ENCODE measurements at places on chromosomes 13 and 19.

DNA sequence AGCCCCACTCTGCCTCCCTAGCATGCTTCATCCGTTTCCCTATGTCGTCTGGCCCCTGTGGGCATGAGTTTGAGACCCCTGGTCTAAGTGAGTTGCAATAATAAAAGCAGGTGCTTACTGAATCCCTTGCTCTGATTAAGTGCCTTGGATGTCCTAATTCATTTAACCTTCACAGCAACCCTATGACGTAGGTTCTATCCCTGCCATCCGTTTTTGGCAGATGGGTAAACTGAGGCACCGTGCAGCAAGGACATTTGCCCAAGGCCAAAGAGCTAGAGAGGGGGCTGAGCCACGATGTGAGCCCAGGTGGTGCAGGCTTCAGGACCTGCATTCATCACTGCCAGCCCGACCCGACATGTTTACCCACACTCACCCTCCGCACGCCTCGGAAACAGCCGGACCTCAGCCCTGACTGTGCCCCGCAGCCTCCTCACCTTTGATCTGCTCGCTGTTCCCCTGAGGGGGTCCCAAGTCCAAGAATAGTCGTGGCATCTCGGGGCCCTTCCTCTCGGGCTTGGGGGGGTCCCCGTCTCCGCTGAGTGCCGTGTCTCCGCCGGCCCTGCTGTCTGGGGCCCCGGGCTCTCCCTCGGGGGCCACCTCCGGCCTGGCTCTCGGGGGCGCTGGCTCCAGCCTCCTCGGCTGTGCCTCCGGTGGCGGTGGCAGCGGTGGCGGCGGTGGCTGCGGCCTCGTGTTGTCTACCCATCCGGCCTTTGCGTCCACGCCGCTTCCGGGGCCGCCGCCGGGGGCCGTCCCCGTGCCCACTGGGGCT, 14.5 kb downstream of the LMTK3 start:
- no peak for DNase-seq

DNA sequence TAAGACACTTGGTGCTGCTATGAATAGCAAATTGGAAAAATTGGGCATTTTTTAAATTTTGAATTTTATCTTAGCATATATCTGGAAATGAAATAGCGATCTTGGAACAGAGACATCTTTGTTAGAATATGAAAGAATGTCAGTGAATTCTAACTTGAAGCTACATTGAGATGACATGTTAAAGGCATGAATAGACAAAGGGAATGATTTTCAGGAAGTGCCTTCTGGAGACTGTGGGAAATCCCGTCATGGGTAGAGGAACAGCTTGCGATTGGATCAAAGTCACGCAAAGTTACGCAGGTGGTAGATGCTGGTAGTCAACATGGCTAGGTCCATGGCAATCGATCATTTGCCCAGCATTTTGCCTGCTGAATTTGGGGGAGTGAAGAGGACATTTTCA, 43.5 kb downstream of the LRCH1 start:
- DNase-seq: no peak

DNA sequence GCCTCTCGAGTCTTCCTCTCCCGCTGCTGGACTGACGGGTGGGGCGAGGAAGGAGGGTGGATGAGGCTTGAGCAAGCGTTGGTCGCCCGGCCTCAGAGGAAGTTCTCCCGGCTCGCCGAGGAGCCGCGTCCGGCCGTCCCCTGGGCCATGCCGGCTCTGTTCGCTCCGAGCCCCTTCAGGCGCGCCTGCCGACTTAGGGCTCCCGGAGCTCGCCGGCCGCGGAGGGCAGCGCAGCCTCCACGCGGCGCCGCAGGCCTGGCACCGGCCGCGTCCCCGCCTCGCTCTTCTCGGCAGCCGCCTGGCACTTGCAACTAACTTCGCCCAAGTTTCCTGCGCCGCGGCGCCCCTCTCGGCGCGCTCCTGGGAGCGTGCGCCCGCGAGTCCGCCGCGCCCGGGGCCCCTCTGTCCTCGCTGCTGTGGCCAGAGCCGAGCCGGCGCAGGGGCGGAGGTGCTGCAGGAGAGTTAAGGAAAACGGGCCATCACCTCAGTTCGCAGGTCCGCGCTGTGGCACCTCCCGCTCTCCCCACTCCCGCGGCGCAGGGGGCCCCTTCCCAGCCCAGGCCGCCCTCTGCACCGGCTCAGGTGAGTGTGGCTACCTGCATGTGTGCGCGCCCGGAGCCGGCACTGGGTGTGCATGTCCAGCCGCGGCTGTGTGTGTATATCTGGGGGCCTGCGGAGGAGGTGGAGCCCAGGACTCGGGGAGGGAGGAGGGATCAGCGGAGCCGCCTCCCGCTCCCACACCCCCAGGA, 641 bp upstream of the SOX21 start:
- peak; percentile 56 for DNase-seq

DNA sequence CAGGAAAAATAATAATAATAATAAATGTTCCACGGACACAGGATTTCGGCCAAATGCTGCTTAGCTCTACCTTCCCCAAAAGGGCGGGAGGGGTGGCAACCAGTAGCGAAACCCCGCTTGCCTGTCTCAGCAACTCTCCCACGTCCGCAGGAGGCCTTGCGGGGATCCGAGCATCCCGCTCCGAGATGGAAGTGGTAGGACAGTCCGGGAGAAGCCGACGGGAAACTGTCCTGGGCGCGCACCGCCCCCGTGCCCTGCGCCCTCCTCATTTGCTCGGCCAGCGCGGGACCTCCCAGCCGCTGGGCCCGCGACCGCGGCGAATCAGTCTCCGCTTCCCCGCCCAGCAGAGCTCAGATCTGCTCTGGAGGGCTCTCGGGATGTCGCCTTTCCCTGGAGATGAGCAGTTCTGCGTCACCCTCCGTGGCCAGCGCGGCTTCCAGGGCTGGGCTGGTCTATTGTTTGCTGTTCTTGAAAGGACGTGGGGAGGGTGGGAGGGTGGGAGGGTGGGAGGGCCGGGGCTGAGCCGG, 48.9 kb upstream of the PABPC3 start:
- DNase-seq: no peak

- DNase-seq: no peak
Measured at GRCh38 chr19:5717215-5717935, 2.6 kb downstream of the LONP1 start.

- DNase-seq: no peak
Measured at GRCh38 chr13:46728777-46729176, 68.2 kb downstream of the ESD start.

DNA sequence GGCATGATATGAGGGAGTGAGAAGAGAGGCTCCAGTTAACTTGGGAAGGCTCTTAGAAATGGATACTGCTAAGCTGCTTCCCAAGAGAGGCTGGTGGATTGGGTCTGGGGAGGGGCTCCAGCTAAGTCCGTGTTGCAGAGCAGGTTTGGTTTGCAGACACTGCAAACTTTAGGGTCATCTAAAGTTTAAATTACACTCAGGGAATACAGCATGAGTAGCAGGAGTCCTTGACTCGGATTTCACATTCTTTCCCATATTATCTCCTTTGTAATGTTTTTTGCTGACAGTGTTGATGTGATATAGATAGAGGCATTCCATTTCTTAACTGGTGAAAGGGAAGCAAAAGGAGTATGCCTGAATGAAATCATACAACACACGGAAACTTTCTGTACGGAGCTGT, 31.9 kb downstream of the SGCG start:
- no peak for DNase-seq

DNA sequence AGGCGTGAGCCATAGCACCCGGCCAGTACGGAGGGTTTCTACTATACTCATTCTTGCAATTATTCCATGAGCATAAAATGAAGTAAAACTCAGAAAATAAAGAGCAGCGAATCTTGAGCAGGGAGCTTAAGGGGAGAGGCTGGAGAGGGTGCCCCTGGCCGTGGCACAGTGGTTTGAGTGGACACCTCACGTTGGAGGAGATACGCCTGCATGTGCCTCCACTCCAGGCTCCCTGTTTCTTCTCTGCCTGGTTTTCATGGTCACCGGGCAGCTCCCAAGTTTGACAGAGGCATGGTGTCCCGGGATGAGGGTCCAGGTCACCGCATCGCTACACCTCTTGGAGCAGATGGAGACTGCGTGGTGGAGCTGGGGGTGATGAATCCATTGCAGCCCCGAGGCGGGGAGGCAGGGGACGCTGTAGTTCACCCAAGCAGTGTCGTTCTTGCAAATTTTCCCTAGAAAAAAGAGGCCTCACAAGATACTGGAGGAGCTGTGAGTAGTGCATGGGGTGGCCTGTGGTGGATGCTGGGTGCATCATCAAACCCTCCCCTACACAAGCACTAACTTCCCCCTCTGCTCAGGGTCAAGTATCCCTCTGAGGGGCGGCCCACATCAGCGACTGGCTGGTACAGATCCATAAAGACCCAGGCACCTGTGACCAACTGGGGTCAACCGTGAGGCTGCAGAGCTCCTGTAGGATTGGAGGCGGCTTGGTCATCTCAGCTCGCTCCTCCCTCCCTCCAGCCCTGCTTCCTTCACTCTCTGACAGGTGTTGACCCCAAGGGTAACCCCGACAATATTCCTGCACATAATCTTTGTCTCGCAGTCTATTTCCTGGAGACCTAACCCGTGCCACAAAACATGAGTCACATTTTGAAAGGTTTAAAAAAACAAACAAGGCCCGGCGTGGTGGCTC, 3.6 kb upstream of the MIER2 start:
- DNase-seq: no peak

- DNase-seq: no peak
Measured at GRCh38 chr13:31803311-31803710, 64.0 kb downstream of the RXFP2 start.

- no peak for DNase-seq
Measured at GRCh38 chr19:40335101-40335500, 13.1 kb downstream of the C19orf47 start.

GRCh38 chr13:29527511-29527910, 68.0 kb downstream of the SLC7A1 start:
- DNase-seq: no peak

GRCh38 chr13:63139277-63139676, 1723.6 kb upstream of the PCDH20 start:
- DNase-seq: no peak

- DNase-seq: no peak
Measured at GRCh38 chr13:103437651-103438050, 371.4 kb upstream of the SLC10A2 start.

DNA sequence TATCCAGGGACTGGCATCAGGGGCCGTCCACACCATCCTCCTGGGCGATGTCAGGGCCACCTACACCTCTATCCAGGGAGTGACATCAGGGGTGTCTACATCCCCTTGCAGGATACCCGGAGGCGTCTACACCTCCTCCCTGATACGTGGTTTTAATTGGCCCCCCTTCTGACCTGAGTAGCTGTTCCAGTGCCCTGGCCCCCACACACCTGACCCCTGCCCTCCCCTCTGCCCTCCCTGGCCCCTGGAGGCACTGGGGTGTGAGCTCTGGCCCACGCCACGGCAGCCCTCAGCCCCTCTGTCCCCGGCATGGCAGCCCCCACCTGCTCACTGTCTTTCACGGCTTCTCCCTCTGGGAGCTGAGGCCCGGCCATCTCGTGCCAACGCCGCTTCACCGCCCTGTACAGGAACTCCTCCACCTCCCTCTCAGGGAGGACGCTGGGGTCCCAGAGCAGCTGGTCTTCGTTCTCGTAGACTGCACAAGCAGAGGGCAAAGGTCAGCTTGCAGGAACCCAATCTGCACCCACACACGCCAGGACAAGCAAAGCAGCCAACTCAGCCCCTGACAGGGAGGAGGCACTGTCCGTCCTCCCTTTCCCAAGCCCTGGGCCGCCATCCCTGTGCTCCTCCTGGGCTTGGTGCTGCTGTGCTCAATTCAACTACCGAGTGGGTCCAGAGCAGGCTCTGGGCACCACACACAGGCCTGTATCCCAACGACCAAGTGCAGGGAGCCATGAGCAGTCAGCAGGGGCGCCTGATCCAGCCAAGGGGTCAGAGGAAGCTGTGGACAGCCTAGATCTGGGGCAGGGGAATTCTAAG, 22.2 kb upstream of the PLPP2 start:
- no peak for DNase-seq

DNA sequence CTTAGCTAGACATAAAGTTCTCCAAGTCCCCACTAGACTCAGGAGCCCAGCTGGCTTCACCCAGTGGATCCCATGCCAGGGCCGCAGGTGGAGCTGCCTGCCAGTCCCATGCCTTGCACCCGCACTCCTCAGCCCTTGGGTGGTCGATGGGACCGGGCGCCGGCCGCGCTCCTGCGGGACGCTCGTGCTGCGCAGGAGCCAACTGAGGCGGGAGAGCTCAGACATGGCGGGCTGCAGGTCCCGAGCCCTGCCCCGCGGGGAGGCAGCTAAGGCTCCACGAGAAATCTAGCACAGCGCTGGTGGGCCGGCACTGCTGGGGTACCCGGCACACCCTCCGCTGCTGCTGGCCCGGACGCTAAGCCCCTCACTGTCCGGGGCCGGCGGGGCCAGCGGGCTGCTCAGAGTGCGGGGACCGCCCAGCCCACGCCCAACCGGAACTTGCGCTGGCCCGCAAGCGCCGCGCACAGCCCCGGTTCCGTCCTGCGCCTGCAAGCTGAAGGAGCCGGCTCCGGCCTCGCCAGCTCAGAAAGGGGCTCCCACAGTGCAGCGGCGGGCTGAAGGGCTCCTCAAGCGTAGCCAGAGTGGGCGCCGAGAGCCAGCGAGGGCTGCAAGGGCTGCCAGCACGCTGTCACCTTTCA, 5.8 kb downstream of the PARP4 start:
- no peak for DNase-seq

DNA sequence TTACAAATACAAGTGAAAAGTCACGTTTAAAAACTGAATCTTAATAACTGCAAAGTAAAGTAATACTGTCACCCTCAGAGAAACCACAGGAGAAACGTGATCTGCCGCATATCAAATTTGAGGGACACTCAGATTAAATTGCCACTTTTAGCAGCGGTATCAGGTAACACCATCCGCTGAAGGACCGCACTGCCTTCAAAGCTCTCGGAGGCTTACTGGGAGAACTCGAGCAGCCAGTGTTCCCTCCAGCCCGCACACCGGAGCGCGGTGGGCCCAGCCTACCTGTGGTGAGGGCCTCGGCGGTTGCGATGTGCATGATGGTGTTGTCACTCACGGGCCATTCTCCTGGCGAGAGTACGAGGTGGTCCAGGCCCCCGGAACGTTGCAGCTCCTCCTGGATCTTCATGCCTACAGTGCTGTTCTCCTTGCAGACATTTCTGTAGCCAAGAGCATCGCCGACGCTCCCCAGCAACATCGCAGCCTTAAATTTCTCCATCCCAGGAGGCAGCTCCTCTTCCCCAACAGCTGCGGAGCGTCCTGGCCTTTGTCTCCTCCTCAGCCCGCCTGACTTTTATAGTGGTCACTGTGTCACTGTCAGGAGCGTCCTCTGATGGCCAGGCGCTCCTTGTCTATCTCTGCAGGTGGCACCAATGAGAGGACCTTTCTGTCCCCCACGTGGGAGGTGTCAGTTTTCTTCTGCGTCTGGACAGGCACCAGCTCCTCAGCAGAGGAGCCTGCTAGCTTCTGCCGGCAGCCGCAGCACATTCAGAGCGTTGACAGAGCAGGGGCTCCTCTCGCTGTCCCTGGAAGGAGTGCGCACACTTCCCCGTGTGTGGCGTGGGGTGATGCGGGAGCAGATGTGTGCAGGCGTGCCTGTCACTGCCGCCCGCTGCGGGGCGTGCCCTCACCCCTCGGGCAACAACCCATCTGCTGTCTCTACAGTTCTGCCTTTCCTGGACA, at the start of gene ADPRHL1:
Gene ADPRHL1, minus strand, starts transcription at position 547 of the 960 bp plus-strand sequence. Its CDS starts 51 bp downstream, at position 496.
- no peak for DNase-seq

DNA sequence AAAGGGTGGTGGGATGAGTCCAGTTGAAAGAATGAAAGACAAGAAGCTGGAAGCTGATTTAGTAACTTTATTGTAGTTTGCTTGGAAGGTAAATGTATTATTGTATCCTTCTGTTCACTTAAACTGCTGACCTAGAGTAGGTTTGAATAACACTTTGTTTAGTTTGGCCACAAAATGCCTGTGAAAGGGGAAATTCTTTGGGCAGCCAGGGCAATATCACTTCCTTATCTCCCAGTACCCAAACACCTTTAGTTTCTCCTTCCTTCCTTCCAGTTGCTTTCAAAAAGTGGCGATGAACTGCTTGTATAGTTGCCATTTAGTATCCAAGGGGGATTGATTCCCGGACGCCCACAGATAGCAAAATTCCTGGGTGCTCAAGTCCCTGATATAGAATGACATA, 120.1 kb downstream of the PAN3 start:
- no peak for DNase-seq

All from NCI-H774 (cell line).